ENCODE measurements at places on chromosomes 12 and 14.

- no peak for DNase-seq
Measured at GRCh38 chr12:79776111-79776510, 85.3 kb upstream of the PAWR start.

DNA sequence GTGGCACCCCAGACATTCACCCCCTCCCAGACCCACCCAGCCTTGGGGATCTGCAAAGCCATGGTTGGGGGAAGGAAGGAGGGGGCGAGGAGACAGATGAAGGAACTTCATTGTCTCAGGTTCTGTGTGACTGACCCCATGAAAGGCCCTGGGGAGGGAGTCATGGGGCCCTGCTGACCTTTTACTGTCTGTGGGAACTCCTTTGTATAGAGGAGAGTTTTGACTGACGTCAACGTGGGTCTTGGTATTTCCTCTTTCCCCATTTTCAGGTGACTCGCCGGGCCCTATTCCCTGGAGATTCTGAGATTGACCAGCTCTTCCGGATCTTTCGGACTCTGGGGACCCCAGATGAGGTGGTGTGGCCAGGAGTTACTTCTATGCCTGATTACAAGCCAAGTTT is 3.1 kb upstream of the RAB5B start:
- no peak for DNase-seq

DNA sequence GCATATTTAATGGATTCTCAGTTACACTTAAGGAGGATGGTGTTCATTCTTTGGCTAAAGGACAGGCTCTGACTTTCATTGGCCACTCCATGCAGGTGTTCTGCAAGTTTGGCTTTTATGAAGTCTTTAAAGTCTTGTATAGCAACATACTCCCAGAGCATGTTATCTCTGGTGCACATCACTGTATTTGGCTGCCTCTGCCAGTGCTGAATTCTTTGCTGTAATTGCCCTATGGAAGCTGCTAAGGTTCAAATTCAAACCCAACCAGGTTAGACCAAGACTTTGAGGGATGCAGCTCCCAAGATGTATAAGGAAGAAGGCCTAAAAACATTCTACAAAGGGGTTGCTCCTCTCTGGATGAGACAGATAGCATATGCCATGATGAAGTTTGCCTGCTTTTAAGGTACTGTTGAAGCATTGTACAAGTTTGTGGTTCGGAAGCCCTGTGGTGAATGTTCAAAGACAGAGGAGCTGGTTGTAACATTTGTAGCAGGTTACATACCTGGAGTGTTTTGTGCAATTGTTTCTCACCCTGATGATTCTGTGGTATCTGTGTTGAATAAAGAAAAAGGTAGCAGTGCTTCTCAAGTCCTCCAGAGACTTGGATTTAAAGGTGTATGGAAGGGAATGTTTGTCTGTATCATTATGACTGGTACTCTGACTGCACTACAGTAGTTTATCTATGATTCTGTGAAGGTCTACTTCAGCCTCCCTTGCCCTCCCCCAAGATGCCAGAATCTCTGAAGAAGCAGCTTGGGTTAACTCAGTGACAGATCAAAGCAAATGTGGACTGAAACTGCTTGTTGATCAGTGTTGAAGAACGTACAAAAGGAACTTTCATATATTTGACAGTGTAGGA is 19.4 kb downstream of the TMEM116 start:
- no peak for DNase-seq

DNA sequence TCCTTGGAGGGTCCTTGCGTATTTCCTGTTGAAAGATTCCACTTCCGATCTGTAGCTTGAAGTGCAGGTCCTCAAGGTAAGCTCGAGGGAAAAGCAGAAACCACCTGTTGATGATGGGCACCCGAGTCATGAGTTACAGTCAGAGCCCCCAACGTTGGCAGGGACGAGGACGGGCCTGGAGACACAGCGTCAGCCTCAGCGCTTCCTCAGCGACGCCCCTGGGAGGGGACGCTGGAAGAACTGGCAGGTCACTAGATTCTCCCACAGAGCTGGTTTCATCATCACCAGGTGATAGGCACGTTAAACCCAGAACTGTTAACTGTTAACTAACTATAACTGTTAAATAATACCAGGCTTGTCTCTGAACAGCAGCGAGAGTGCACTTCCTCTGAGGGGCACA is 101.8 kb downstream of the TNFAIP2 start:
- no peak for DNase-seq

- no peak for DNase-seq
Measured at GRCh38 chr12:3295646-3296408, 195.2 kb upstream of the PRMT8 start.

DNA sequence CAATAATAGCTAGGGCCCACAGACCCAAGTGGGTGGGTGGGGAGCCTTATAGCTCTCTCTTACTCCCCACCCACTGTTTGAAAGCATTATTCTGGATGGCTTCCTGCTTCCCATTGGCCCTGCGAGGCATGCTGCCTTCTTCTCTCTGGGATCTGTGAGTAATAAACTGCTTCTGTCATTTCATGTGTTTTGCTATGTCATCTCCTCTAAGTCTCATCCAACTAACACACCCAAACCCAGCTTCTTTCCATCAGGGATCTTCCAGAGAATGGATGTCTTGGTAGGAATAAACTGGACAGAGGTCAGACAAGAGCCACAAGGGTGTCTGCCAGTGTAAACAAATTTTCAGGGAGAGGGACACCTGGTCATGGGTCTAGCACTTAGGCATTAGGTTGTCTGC is 66.4 kb upstream of the BDKRB2 start:
- no peak for DNase-seq

- DNase-seq, result no peak
Measured at GRCh38 chr14:30078811-30079402, 151.3 kb upstream of the PRKD1 start.

GRCh38 chr12:112456029-112456428 is 37.3 kb downstream of the PTPN11 start:
- no peak for DNase-seq

DNA sequence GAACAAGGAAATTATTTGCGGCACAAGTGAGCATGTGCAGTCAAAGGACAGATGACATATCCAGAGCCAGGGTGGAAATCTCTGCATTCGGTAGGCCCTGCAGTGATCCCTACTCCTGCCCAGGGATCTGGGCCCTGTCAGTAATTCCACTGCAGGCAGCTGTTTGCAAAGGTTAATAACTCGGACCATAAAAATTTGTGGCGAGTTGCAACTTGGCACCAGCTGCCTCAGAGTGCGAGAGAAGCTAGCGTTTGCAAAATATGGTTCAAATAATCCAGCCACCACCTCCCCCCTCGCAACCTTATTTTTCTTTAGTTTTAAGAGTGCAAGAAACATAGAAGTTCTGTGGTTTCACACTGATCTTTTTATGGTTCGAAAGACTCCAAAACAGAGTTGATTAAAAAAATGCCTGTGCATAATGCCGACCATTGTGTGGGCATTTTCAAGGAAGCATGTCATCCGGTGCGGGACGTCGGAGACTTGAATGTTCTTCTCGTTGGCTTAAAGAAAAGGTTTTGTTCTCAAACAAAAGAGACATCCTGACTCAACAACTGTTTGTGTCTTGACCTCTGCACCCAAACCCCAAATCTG is 224.5 kb downstream of the BCL11B start:
- no peak for DNase-seq

- DNase-seq, result no peak
Measured at GRCh38 chr12:53506450-53506785, 866 bp downstream of the NPFF start.
